Activated T-cell treated with anti-CD3 and anti-CD28 coated beads for 1 hour (primary cell): ENCODE measurements at places on chromosomes 16 and 17.
A peak's percentile ranks its signal among the peaks of the same experiment; 100 is the strongest.

GRCh38 chr16:67951485-67951884, 7.6 kb upstream of the LCAT start:
- no peak for DNase-seq

DNA sequence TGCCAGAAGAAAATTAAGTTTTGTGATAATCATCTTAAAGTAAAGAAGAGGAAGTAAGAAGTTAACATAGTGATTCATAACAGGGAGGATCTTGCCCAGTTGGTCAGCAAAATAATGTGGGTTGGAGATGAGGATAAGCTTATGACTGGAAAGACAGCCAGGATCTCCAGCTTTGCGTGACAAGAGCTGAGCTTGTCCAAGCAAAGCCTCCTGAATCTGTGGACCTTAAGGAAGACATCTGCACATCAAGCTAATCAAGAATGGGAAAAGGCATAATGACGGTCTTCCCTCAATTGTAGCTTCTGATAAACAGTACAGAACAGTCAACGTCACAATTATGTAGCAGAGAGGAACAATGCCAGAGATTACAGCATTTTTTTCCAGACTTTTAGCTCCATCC, 744.7 kb upstream of the GOT2 start:
- DNase-seq: no peak

- DNase-seq: no peak
Observed at GRCh38 chr17:82416771-82417170, 1.4 kb upstream of the HEXD start.

DNA sequence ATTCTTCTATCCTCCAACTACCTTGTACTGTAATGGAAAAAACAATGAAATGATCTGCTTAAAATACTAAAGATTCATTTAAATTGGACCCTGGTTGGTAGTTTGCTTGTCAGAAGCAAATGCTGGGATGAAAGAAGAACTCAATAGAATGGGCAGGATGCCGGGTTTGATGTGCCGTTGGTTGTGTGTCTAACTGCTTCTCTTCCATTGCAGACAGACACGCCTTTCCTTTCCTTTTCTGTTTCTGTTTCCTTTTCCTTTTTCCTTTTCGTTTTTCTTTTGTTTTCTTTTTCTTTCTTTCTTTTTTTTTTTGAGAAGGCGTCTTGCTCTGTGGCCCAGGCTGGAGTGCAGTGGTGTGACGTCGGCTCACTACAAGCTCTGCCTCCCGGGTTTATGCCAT, 64.6 kb downstream of the PLCG2 start:
- no peak for DNase-seq

DNA sequence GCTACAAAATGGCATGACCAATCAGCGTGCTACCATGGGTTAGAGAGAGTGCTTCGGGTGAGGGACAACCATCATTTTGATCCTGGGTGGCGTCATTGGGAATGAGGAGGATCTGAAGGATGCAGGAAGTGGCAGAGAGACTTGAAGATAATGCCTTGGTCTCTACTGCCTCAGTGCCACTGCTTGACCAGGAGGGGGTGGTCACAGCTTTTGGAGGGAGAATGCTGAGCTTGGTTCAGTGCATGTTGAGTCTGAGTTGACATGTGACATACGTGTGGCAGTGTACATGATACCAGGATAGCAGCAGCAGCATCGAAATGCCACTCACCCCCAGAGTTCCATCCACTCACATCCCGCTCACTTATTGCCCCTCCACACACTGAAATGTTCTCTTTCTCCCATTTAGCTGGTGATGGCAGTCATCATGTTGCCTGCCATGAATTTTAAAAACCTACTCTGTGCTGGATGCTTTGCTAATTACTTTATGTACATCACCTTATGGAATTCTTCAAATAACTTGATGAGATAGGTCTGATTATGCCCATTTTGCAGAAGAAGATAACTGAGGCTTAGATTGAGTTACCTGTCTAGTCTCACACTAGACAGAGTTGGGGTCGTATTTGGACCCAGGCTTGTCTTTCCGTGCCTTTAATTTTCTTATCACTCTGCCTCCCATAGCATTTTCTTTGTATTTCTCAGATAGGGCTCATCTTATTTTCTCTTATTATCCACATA, 36.7 kb downstream of the ARSG start:
- DNase-seq: no peak

DNA sequence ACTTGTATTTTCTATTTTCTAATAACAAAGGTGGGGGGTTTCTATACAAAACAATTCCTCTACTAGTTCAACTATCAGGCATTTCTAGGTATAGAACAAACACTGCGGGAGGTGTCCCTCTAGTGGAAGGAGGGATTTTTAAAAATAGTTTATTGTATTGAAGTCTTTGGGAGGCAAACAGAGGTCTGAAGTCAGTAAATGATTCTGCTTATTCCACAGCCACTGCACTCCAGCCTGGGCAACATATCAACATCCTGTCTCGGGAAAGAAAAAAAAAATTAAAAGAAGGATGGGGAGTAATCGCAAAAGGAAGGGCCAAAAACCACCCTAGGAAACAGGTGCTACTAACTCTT, 648 bp upstream of the ERCC4 start:
- no peak for DNase-seq

- no peak for DNase-seq
Observed at GRCh38 chr17:55668312-55668920, 54.2 kb downstream of the TMEM100 start.

DNA sequence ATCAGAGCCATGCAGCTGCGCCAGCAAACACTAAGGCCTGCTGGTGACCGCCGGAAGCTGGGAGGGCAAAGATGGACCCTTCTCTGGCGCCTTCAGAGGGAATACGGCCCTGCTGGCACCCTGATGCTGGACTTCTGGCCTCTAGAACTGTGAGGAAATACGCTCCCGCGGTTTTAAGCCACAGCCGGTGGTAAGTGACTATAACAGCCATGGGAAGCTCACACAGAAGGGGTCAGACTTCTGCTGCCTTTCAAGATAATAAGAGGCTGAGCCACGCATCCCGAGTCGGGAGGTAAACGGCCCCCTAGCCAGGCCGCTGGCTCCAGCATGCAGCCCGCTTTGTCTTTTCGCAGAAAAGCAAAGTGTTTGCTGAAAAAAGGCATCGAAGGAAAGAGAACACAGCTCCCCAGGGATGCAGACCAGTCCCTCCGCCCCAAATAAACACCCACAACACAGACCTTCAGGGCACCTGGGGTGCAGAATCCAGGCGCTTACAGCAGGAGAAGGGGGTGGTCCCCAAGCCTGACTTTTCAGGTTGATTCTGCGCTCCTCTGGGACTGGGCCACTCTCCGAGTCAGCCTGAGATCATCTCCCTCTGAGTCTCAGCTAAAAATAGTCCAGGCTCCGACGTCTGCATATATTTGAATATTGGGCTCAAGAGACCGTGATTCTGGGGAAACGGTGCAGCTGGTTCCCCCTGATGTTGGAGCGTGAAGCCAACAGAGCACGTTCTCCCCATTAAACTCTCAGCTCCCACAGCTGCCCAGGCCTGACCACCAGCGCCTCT, 89.7 kb downstream of the MGAT5B start:
- no peak for DNase-seq

GRCh38 chr17:78654325-78654724, 77.1 kb upstream of the DNAH17 start:
- no peak for DNase-seq

- DNase-seq: no peak
Observed at GRCh38 chr17:61149862-61150362, 249.7 kb upstream of the TBX2 start.

DNA sequence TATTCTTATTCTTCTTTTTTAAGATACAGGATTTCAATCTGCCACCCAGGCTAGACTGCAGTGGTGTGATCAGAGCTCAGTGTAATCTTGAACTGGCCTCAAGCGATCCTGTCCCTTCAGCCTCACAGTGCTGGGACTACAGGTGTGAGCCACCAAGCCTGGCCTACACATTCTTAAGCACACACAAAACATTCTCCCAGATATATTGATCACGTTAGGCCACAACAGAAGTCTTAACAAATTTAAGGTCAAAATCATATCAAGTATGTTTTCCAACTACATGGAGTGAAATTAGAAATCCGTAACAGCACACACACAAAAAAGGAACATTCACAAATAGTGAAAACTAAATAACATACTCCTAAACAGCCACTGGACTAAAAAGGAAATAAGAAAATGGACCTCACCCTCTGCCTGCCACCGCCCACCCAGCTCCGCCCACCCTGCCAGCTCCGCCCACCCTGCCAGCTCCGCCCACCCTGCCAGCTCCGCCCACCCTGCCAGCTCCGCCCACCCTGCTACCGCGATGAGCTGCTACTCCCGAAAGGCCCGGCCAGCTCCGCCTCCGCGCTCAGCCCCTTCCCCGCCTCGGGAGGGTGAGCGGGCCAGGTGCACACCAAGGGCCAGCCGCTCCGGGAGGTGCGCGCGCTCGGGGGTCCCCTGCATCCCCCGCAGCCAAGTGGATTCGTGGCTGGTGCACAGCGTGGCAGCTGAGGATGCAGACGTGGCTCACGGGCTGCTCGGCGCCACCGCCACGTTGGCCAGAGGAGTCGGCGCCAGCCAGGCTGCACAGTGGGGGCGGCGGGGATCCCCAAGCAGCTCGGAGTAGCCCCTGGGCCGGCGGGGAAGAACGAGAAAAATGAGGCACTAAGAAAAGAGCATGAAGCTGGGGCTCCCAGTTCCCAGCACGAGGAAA, 41.2 kb downstream of the C16orf87 start:
- DNase-seq: peak; percentile 68

DNA sequence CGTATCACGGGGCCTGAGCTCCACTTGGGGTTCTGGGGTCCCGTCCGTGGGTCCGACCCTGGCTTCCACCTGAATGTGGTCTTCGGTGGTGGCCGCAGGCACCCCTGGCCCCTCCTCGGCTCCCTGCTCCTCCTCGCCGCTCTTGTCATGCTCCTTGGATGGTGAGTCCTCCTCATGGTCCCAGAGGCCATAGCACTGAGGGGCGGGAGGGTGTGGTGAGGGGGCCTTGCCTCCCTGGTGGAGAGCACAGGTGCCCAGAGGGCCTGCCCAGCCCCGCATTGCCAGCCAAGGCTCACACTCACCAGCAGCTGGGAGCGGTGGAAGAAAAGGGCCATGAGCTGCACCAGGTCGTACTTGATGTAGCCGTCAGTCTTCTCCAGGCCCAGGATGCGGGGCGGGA, 14.9 kb downstream of the CTU2 start:
- no peak for DNase-seq

- peak; percentile 44 for DNase-seq
Observed at GRCh38 chr17:59521465-59522126, 43.8 kb upstream of the DHX40 start.

GRCh38 chr17:59387351-59388068, 56.1 kb downstream of the YPEL2 start:
- DNase-seq: no peak

DNA sequence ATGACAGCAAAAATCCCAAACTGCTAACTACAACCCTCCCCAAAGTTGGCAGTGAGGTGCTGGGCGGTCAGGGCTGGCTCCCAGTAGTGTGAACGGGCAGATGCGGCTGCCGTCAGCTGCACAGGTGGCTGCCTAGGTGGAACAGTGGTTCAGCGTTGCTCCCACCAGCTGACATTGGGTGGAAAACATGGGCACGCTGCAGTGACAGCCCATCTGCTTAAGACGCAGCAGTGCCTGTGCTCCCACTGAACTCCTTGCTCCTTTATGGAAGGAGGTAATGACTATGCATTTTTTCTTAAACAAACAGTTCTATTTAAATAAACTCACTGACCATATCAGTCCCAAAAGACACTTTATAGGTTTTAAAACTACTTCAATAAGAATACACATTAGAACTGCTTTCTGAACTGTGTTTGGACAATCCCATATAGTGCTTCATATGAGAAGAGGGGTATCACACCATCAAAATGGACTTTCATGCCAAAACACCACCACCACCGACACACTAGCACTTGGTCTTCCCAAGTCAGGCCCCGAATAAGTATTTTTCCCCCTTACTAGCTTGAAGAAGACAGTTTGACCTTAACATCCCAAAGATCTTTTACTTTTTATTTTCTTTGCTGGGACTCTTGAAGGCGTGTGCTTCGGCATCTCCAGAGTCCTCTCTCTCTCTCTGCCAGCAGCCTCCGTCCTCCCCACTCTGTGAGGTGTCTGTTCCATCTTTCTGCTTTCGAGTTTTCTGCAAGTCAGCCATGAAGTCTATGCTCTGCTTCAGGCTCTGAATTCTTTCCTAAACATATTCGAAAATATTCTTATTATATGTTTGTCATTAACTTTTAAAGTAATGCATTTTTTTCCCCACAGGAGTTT, 34.4 kb downstream of the BRD7 start:
- no peak for DNase-seq

GRCh38 chr17:37026531-37026869, 77.7 kb downstream of the AATF start:
- no peak for DNase-seq

- DNase-seq: no peak
Observed at GRCh38 chr16:908526-909155, 62.1 kb downstream of the LMF1 start.

- DNase-seq: no peak
Observed at GRCh38 chr16:72844225-72844920, 203.6 kb downstream of the ZFHX3 start.

GRCh38 chr16:56424404-56424764, 961 bp downstream of the AMFR start:
- no peak for DNase-seq

DNA sequence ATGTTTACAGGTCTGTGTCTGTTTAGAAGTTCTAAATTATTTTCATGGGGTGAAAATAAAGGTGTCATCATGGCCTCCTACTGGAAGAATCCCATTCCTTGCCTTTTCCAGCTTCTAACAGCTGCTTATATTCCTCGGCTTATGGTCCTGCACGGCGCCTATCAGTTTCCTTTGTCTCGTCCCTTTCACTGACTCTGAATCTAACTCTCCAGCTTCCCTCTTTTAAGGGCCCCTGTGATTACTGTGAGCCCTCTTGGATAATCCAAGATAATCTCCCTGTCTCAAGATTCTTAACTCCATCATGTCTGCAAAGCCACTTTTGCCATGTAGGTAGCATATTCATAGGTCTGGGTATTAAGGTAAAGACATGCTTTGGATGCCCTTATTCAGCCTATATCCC, 441.0 kb upstream of the ERCC4 start:
- DNase-seq: no peak

DNA sequence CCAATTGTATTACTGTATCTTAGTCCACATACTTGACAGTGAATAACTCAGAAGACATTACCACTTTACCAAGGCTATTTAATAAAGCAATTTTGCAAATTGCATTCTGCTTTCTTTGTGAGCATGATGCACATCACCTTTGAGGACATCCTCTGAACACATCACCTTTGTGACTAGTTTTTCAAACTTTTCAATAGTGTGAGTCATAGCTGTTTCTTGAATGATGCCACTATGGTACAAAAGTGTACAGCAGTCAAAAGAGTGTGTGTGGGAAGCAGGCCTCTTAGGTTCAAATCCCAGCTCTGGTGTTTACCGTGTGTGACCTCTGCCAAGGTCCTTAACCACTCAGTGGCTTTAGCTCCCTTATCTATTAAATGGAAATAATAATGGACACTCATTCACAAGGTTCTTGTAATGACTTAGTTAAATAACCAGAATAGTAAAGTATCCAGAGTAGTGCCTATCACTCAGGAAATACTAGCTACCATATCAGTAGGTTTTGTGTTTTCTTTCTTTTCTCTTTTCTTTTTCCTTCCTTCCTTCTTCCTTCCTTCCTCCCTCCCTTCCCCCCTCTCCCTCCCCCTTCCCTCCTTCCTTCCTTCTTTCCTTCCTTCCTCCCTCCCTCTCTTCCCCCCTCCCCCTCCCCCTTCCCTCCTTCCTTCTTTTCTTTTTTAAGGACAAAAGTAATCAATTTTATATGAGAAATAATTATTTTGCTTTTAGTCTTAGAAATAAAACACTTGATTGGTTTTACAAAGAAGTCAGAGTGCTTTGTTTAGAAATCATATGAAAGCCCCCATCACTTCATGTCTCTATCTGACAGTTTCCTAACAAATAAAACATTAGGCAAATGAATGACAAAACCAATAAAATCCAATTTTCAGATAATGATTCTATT, 178.9 kb downstream of the MYO1D start:
- no peak for DNase-seq

- DNase-seq: no peak
Observed at GRCh38 chr17:30116345-30116660, 313 bp upstream of the NSRP1 start.
